ENCODE measurements at places on chromosomes 12 and 14.

DNA sequence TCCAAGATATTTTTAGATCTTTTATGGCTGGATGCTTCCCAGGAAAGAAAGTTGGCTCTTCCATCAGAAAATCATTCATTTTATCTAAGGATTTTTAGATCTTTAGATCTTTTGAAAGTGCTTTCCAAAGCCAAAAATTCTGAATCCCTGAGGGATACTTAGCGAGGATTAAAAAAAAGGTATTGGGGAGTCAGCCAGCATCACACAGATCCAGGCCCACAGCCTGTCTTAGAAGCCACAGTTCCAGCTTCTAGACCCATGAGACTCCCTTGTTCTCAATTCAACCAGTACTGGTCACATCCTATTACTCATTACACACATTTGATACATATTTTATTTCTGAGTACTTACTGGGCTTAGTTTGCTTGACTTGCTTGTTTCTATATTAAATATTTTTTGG is 49.9 kb downstream of the TSPAN8 start:
- no peak for DNase-seq

DNA sequence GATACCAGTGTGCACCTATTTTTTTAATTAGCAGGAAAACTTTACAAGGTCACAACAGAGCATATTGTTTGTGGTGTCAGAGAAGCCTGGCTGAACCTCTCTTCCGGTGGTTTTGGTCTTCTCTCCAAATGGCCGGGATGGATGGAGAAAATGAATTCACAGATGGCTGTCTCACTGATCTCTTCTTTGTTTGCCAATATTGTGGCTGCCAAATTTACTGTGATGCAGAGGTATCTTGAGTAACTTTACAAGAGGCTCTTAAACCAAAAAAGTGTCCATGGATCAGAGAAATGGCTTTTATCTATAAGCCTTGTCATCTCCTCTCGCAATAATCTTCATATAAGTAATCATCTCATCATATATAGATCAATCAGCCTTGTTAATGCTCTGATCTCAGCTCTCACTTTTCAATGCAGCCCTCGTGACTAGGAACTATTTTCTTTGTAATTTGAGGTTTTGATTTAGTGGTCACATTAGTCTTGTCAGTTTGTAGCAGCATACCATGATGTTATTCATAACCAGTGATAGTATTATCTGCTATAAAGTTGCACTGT is 308.1 kb downstream of the EGLN3 start:
- DNase-seq: no peak

DNA sequence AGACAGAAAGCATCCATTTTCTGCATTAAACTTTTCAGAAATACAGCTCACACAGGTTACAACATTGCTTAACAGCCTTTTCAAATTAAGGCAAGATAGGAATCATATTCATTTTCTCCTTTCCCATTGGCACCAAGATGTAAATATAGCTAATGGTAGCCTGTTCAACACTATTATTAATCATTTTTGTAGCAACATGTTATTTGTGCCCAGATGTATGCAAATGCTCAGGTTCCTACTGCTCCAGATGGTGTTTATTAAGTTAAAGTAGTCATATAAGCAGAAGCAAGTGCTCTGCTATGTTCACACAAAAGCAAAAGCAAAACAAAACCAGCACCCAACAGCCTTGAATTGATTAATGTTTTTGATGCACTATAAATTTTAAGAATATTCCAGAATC is 1110.6 kb downstream of the SLC6A15 start:
- no peak for DNase-seq

DNA sequence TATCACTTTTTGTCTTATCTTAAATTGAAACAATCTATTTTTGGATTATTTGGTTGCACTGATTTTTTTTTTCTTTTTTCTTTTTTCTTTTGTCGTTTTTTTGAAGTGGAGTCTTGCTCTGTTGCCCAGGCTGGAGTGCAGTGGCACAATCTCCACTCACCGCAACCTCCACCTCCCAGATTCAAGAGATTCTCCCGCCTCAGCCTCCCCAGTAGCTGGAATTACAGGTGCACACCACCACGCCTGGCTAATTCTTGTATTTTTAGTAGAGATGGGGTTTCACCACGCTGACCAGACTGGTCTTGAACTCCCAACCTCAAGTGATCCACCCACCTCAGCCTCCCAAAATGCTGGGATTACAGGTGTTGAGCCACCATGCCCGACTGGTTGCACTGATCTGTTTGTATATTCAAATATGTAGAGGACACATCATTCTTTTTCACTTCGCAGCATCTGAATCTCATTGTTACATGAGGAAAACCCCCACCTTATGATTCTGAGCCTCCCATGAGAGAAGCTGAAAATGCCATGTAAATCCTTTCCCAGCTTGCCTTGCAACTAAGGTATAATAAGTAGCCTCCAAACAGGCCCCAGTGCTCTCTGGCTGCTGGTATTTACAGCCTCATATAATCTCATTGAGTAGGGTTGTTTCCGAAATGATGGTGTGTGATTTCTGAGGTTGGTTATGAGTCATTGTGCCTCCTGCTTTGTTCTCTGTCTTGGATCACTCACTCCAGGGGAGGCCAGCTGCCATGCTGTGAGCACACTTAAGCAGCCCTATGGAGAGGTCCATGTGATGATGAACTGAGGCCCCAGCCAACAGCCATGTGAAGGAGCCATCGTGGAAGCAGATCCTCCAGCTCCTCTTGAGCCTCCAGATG is 5.2 kb upstream of the HSP90B1 start:
- no peak for DNase-seq

DNA sequence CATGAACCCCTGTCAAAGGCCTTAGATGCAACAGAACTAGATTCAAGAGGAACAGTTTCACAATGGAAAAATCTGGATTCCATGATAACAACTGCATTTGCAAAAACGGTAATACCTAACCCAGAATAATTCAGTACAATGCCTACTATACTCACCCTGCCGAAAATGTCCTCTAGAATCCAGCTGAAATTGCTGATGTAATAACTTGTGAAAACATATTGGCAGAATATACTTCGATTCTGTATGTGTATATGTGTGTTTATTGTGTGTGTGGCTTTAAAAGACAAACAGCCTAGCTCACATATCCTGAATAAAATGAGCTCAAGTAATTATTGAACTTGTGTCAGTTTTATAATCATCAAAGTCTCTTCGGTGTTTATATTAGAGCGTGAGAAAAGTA is 46.0 kb downstream of the PHLDA1 start:
- DNase-seq: no peak

DNA sequence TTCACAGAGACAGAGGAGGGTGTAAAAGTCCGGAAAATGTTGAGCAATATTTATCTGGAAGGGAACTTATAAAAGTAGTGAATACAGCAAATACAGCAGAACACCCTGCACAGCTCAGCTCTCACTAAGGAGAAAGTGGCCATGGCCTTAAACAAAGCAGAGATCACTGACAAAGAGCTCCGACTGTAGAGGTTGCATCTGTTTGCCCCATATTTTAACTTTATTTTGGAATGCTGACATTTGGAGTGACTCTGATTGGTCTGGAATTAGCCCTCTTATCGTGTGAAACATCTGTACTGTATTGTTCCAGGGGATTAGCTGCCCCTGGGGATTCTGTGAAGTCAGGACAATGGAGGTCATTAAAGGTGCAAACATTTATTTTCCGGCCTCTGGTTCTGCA is 1275.7 kb upstream of the FLRT2 start:
- no peak for DNase-seq

- DNase-seq: no peak
Observed at GRCh38 chr14:59126714-59127436, 61.6 kb upstream of the DAAM1 start.

- DNase-seq: no peak
Observed at GRCh38 chr12:106086696-106087095, 52.1 kb downstream of the NUAK1 start.
